Fibroblast of skin of scalp (primary cell): ENCODE measurements at places on chromosomes 2 and 18.

DNA sequence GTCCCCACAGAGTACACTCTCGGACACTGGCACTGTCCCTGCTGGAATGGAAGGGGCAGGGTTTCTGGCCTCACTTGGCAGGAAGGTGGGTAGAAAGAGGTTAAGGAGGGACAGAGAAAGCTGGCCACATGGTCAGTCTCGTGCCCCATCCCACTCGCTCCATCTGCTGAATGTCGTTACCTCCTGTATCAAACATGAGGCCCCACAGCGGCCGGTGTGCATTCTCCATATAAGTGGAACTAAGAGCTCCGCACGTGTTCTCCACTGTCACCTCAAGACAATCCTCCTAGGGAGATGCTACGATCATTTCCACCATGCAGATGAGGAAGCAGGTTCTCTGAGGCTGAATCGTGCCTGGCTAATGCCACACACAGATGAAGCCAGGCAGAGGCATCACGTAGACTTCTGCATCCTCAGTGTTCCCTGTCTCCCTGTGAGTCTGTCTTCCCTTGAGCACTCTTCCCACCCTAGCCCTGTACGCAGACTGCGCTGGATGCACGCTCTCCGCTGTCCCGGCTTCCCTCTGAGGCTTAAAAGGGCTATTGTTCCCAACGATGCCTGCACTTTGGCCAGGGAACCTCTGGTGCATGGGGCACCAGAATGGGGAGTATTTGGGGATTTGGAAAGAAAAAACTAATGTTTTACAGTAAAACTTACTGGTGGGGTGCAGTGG lies 35.1 kb downstream of the MAL start:
- DNase-seq = no peak

GRCh38 chr2:127217470-127218325 lies 2.4 kb downstream of the CYP27C1 start:
- peak; percentile 67 for DNase-seq

DNA sequence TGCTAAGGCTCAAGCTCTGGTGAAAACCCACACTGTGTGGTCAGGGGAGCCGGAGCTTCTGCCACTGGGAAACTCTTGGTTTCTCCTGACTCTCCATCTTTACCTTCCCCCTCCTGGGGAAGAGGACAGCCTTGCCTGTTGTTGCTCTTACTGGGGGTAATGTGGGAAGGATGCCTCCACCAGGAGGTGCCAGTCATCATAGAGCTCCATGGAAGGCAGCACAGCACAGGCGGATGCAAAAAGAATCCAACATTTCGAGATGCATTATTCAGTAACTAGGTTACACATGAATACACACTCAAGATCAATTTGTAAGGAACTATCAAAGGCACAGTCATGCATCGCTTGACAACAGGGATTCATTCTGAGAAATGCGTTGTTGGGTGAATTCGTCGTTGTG lies 322.6 kb downstream of the AFF3 start:
- DNase-seq = no peak

- DNase-seq = peak; percentile 38
Measured at GRCh38 chr2:222946700-222947287, 86.0 kb downstream of the ACSL3 start.

GRCh38 chr2:16678964-16679363 lies 13.3 kb upstream of the CYRIA start:
- DNase-seq = no peak

DNA sequence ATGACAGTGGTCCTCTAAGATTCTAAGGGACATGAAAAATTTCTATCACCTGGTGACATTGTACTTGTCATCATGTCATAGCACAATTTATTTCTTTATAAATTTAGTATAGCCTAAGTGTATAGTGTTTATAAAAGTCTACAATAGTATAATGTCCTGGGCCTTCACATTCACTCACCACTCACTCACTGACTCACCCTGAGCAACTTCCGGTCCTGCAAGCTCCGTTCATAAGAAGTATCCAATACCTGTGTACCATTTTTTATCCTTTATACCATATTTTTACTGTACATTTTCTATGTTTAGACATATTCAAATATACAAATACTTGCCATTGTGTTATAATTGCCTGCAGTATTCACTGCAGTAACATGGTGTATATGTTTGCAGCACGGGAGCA lies 72.8 kb upstream of the DSEL start:
- DNase-seq = no peak

DNA sequence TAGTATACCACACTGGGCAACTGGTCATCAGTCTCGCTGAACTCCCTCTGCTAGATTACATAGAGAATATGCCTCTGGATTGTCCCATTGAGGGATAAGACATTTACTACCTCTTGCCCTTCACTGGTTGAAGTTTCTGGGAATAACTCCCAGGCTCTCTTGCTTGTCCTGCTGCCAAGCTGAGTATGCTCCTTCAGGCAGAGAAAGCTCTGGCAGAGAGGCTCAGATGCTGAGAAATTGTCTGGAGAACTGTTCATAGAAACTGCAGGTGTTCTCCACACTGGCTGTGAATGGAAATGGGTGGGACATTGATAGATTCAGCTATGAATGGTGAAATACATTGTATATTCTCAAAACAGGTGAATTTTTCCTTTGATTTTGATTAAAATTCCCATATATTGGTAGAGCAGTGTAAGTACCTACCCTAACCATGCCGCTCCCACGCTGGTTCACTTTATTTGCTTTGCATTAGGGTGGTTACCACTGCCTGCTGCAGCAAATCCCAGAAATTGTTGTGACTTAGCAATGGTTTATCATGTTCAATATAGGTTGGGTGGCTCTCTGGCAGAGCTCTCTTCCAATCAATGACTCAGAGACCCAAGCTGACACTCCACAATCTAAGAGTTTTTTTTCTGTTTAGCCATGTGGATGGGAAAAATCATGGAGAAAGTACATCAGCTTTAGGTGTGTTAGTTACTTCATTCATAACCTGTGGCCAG lies 36.7 kb downstream of the FAM117B start:
- no peak for DNase-seq

GRCh38 chr2:75709297-75709696 lies 1.4 kb downstream of the GCFC2 start:
- no peak for DNase-seq

DNA sequence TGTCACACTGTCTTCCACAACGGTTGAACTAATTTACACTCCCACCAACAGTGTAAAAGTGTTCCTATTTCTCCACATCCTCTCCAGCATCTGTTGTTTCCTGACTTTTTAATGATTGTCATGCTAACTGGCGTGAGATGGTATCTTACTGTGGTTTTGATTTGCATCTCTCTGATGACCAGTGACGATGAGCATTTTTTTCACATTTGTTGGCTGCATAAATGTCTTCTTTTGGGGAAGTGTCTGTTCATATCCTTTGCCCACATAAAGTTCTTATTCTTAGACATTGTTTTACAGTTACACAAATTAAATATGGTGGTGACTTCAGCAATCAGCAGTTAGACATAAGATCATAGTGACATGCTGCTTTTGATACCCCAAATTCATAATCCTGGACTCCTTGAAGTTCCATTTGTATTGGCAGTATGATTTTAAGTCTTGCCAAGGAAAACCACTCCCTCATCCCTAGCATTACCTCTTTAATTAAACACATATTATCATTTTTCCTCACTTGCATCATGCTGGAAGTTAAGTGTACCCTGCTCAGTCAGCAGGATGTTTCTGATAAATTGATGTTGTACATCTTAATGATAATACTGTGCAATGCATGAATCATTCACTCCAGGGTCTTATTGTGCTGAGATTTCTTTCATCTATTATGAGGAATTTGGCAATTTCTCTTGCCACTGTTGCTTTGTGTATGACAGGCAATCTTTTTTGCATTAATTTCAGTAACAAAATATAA lies 67.6 kb upstream of the STAT1 start:
- DNase-seq = peak; percentile 29

GRCh38 chr2:209872675-209873074 lies 101.0 kb downstream of the UNC80 start:
- peak; percentile 28 for DNase-seq

GRCh38 chr2:240567137-240567871 lies 980 bp upstream of the RNPEPL1 start:
- DNase-seq = no peak

DNA sequence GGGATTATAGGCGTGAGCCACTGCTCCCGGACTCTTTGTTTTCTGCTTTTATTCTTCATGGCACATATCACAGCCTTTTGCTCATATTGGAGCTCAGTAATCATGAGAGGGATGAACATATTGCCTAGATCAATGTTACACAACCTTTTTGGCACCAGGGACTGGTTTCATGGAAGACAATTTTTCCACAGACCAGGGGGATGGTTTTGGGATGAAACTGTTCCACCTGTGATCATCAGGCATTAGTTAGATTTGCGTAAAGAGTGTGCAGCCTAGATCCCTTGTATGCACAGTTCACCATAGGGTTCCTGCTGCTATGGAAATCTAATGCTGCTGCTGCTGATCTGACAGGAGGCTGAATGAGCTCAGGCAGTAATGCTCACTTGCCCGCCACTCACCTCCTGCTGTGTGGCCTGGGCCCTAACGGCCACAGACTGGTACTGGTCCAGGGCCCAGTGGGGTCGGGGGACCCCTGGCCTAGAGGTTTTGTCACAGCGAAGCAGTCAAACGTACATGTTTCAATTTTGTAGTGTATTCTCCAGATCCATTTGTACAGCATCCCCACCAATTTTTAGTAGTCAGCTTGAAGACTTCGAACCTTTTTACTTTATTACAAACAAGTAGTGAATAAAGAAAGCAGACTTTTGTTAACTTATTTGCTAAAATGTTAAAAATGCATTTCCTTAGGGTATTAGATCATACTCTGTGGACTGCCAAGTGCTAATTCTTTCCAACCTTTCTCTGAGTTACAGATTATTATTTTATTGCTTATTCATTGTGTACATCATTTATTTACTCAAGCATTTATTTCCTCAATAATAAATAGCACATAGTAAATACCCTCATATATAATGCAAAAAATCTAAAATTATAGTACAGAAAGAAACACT lies 6.2 kb downstream of the DAW1 start:
- DNase-seq = no peak

GRCh38 chr2:200049086-200049485 lies 93.7 kb downstream of the MAIP1 start:
- no peak for DNase-seq

DNA sequence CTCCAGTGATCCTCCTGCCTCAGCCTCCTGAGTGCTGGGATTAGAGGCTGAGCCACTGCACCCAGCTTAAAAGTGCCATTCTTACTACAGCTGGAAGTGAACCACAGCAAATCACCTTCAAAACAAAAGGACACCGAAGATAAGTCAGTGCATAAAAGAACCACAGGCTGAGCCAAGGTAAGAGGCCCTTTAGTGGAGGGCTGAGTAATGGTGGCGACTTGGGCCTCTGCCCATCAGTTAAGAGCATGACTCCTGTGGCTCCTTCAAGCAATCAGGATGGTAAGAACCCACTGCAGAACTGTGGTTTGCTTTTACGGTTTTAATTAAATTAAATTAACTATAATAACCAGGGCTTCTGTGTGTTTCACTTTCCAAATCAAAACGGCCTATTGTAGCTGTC lies 75.1 kb downstream of the CTAGE1 start:
- DNase-seq = peak; percentile 28

DNA sequence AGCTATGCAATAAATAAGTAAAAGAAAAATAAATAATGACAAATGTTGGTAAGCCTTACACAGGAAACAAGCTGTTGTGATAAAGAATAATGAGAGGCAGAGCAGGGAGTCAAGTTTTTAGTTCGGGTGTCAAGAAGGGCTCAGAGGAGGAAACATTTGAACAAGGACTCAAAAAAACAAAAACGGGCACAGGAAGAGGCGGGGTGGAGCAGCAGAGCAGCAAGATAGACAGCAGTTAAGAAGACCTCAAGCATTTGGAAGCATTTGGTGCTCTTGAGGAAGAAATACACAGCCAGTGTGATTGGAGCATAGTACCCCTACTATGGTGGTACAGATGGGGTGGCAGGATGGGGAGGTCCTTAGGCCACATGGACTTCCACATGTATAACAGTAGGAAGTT lies 2.8 kb downstream of the TMEM169 start:
- no peak for DNase-seq

DNA sequence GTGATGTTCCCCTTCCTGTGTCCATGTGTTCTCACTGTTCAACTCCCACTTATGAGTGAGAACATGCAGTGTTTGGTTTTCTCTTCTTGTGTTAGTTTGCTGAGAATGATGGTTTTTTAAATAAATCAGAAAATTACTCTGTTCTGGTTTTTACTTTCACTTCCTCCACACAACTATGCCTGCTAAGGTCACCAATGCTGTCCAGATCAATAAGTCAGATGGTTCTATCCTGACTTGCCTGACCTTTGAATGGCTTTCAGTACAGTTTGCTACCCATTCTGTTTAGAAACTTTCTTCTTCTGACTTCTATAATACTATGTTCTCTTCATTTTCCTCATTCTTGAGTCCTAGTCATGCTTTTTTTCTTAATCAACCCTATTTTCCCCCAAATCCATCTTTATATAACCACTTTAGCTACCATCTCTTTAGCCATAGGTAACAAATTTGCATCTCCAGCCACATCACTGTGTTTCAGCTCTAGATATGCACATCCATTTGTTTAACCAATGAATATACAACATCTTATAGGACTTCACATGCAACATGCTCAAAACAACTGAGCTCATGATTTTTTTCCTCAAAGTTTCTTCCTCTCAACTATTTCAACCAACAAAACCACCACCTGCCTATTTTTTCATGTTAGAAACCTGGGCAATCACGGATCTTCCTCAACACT lies 58.8 kb upstream of the SLC38A11 start:
- no peak for DNase-seq

DNA sequence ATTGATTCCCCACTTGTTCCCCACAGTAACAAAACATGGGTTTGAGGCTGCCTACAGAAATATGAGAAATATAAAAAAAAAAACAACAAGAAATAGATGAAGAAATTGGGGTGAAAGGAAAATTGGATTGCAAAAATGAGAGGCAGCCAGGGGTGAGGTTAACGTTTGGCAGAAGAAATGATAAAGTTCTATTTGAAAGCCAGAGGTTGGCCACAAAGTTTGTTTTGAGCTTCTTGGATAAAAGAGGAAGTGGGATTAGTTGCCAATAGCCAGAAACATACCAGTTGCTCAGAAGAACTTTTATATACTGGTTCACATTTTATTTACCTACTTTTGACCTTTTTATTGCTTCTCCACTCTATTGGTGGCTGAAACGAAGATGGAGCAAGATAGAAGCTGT lies 67.5 kb downstream of the FASTKD2 start:
- DNase-seq = no peak

- no peak for DNase-seq
Measured at GRCh38 chr2:7609974-7610373, 692.8 kb downstream of the RNF144A start.

GRCh38 chr18:48810805-48811204 lies 140.0 kb downstream of the SMAD7 start:
- no peak for DNase-seq

DNA sequence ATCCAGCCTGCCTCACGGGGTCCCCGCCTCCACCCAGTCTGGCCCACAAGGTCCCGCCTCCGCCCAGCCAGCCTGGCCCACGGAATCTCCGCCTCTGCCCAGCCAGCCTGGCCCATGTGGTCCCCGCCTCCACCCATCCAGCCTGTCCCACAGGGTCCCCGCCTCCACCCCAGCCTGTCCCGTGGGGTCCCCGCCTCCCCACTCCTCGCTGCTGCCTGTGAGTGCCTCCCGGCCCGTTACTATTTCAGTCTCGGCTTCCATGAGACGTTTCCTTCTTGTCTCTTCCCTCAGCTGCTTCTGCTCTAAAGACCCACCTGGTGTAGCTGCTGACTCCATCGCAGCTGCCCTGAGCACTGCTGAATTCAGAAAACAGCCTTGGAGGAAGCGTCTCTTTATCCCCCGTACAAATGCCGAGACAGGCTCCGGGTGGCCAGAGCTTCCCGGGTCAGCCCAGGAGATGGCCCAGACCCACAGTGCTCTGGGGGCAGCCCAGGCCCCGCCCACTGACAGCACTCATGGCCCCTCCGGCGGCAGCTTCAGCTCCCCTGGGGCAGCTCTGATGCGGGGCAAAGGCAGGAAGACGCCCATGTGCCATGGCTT lies 69.8 kb downstream of the NFATC1 start:
- DNase-seq = peak; percentile 45
